Foreskin keratinocyte (primary cell): ENCODE measurements at places on chromosomes 16 and 17. TPM values are rescaled to one million over a fixed set of nuclear protein-coding genes. Genes with fewer than 3 reads are reported as not detected.
A peak's percentile ranks its signal among the peaks of the same experiment; 100 is the strongest.

GRCh38 chr16:9447195-9447551, 355.7 kb downstream of the HAPSTR1 start:
- no peak for DNase-seq

GRCh38 chr17:60525328-60525684, 736 bp downstream of the APPBP2 start:
- DNase-seq = no peak

DNA sequence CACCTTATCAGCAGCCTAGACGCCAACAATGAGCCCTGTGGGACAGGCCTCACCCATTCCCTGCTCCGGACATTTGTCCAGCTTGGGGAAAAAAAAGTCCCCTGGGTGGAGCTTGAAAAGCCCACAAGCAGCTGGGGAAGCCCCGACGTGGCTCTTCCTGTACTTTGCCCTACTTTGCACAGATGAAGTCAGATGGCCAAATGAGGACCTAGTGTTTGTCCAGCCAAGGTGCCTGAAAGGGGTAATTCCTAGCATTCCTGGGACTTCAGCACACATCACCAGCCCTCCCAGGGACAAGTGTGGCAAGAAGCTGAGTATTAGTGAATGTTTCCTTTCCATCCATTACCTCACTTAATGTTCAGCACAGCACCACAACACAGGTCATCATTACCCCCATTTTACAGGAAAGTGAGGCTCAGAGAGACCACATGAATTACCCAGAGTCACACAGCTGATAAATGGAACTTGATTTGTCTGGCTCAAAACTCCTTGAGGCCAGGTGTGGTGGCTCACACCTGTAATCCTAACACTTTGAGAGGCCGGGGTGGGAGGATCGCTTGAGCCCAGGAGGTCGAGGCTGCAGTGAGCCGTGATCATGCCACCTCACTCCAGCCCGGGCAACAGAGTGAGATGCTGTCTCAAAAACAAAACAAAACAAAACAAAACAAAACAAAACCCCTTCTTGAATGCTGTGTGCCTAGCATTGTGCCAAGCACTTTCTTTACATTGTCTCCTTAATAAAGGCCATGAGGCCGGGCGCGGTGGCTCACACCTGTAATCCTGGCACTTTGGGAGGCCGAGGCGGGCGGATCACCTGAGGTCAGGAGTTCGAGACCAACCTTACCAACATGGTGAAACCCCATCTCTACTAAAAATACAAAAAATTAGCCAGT, 19.9 kb upstream of the PLLP start:
- no peak for DNase-seq

GRCh38 chr17:42230225-42230624, 35.9 kb upstream of the GHDC start:
- DNase-seq = no peak

Gene NTN1
- polyA plus RNA-seq = 0.47 and 0.48 TPM in 2 replicates

GRCh38 chr17:47427985-47428384, 102.9 kb upstream of the NPEPPS start:
- no peak for DNase-seq

DNA sequence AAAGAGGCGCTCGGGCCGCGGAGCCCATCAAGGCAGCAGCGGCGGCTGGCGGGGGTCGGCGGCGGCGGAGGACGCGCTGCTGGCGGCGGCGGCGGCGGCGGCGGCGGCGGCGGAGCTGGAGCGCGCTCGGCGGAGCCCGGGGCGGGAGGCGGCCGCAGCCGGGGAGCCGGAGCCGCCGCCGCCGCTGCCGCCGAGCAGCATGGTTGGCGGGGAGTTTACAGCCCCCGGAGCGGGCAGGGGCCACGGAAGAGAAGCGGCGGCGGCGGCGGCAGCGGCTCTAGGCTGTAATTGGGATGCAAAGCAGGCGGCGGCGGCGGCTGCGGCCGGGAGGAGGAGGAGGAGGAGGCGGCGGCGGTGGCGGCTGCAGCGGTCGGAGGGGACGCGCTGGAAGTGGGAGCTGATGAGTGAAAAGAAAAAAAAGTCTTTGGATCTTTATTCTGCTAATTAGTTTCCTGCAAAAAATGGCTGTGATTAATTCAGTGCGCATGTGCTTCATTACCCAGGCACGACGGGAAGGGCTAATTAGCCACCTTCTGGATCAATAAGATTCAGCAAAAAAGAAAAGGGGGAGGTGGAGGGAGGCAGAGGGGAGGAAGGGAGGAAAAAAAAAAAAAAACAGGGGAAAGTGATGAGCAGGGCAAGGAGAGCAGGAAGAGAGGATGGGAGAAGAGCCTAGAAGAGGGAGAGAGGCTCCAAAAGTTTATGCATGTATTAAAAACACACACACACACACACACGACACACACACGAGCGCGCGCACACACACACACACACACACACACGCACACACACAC, 10.9 kb upstream of the ZFHX3 start:
- peak; percentile 63 for DNase-seq

GRCh38 chr16:88811769-88812512, at the start of gene APRT:
Gene APRT (minus strand): TSS chr16:88811928. CDS start chr16:88811899, 29 bp downstream.
- DNase-seq = peak; percentile 83

- DNase-seq = peak; percentile 96
These were observed 1.2 kb downstream of the KDM6B start for GRCh38 chr17:7834957-7835813.

DNA sequence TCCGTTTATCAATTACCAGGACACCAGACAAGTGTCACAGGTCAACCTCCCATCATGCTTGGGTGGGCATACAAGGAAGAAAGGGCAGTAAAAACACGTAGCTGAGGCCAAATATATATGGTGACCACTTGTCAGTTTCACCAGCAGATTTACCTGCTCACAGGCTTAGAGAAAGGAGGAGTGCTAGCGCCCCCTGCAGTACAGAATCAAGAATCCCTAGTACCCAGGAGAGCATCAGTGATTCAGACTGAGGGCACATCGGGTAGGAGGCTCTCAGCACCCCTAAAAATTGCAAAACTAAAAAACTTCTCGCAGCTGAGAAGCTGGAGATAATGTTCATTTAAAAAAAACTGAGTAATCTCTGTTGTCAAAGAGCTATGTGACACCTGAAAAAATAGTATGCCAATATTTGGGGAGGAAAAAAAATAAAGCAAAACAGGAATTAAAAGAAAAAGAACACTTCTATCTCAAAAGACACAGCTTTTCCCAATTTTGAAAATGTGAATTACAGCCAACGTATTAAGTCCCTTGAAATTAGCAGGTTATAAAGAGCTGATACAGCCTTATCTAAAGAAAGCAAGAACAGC, 21.2 kb upstream of the MON1B start:
- no peak for DNase-seq

- DNase-seq = no peak
These were observed 44.6 kb downstream of the NDEL1 start for GRCh38 chr17:8480011-8480976.

DNA sequence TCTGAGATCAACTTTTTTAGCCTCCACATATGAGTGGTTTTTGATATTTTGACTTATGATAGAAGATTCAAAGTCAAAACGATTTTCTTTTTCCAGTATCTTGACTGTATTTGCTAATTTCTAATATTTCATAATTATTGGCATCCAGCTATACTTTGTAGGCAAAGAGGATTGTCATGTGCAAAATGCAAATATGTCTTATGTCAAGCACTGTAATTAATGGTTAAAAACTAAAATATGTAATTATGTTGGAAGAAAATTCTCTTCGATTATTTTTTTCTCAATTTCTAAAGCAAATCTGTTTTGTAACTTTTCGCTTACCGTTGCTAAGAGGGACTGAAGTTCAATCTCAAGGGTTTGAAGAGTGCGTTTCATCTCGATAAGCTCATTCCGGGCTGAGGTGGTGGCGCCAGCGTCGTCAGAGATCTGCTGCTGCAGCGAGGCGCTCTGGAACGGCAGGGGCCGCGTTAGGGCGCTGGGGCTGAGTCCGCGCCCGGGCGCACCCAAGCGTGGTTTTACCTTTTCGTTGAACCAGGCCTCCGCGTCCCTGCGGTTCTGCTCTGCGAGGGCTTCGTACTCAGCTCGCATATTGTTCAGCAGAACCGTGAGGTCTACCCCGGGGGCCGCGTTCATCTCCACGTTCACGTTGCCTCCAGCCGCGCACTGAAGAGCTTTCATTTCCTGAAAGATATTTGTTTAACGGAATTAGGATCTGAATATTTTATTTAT, 3.0 kb downstream of the KRT27 start:
- no peak for DNase-seq
